GM12878 (cell line): ENCODE measurements at places on chromosomes 5 and 9.

GRCh38 chr9:30609713-30610112 is 1774.7 kb upstream of the ACO1 start:
- DNase-seq = no peak

GRCh38 chr9:129026442-129027223 is 1.5 kb downstream of the SH3GLB2 start:
- no peak for DNase-seq

- DNase-seq = no peak
Observed at GRCh38 chr5:164481270-164481669, 975.9 kb downstream of the MAT2B start.

GRCh38 chr5:145946112-145946861 is 9.9 kb downstream of the SH3RF2 start:
- peak; percentile 27 for DNase-seq

DNA sequence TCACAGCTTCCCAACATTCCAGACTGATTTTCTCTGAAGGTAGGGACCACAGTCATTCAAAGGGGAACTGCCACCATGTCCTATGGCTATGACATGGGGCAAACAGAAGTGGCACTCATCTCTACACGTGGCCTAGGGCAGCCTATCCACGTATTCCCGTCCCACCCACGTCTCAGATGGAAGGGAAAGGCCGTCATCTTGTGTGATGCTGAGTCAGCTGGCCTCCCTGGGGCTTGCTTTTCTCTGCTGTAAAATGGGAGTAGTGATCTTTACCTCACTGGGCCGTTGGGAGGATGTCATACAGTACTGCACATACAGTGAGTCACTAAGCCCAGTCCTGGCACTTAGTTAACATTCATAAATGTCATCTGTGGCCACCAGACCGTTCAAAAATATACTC is 72.3 kb downstream of the RAPGEF1 start:
- DNase-seq = no peak

- DNase-seq = no peak
Observed at GRCh38 chr9:2018162-2018643, 3.1 kb downstream of the SMARCA2 start.

GRCh38 chr5:180791611-180792213 is 10.9 kb downstream of the MGAT1 start:
- DNase-seq = no peak

GRCh38 chr5:105101577-105101976 is 1539.0 kb upstream of the NUDT12 start:
- DNase-seq = no peak

- peak; percentile 40 for DNase-seq
Observed at GRCh38 chr9:137445275-137445807, 4.2 kb upstream of the ENTPD8 start.

- no peak for DNase-seq
Observed at GRCh38 chr5:77707791-77708190, 68.3 kb downstream of the TBCA start.
